ENCODE measurements at places on chromosomes 5 and 9. TPM values are rescaled to one million over a fixed set of nuclear protein-coding genes. Genes with fewer than 3 reads are reported as not detected.

The CATSPER3 gene
- total RNA-seq: 0.99 TPM

The FSTL4 gene
- 59.8 TPM for total RNA-seq

GRCh38 chr9:131733541-131734061 lies 6.3 kb downstream of the RAPGEF1 start:
- no peak for DNase-seq

DNA sequence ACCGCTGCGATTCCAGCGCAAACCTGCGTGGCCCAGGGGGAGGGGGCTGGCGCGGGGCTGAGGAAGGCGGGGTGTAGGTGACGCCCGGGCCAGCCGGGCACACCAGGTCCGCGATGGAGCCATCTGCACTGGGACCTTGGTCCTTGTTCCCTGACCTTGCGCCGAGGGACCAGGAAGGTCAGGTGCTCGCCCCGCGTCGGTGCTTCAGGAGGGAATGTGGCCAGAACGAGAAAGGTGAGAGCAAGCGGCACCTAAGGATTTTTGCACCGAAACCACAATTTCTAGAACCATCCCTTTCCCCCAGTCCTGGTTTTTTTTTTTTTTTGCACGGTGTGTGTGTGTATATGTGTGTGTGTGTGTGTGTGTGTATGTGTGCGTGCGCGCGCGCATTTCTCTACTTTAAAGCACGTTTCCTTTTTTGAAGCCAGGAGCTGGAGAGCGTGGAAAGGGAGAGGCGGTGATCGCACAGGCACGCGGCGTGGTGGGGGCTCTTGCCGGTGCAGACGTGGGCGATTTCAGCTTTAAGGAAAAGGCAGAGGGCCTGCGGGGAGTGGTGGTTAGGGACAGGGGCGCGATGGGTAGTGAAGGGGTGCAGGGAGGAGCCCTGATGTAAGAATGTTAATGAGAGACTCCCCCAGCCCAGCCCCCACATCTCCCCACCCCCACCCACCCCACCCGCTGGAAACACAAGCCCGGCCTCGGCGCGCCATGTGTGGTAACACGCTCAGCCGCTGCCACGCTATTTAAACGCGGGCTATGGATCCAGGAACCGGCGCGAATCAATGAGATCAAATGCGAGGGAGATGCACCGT lies at the start of gene NPR3:
NPR3 (plus strand) TSS at position 772 of the 812 bp plus-strand sequence. CDS start 456 bp downstream, outside the sequence.
- no peak for DNase-seq

GRCh38 chr9:14373336-14373666 lies 59.4 kb upstream of the NFIB start:
- no peak for DNase-seq

- DNase-seq: no peak
Measured at GRCh38 chr5:108798513-108799265, 51.0 kb downstream of the FER start.

The NMUR2 gene
- total RNA-seq: not detected

DNA sequence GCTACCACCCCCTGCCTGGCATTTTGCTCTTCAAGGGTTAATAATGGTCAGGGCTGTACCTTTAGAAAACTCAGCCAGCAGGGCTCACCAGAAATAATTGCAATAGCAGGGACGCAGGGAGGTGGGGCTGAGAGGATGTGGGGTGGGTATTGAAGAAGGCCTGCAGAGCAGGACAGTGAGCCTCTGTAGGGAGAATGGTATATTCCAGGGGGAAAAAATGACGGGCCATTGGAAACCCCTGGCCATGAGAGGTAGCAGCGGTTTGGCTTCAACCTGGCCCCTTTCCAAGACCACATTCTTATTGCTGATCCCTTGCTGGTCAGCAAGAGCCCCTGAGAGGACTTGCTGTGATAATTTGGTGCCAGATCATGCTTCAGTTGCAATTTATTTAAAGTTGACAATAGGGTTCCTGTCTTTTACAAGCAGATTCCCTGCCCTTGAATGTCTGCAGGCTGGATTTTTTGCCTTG lies 36.7 kb upstream of the CTNNA1 start:
- DNase-seq: no peak

DNA sequence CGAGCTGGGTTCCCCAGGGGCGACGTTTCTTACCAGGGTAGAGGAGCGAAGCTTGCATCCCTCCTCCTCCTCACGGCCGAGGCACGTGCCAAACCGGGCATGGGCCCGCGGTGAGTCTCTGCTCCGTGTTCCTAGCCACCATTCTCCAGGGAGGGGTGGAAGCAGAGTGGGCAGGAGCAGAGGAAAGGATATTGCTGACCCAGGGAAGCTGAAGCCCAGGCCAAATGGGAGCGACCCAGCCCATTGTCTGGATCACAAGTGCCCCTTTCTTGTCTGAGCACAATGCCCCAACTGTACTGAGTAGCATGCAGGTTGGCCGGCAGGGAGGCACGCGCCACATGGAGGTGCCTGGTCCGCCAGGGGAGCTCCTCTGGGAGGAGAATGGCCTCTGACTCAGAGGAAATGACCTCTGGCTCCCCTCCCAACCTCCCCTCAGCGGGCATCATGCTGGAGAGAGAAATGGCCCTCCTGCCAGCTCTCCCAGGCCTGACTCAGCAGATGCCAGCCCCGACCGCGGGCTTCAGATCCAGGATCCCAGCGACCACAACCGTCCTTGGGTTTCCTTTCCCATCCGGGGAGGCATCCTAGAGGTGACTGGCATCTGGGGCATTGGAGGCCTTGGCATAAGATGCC lies 1.1 kb downstream of the PRR7 start:
- no peak for DNase-seq

DNA sequence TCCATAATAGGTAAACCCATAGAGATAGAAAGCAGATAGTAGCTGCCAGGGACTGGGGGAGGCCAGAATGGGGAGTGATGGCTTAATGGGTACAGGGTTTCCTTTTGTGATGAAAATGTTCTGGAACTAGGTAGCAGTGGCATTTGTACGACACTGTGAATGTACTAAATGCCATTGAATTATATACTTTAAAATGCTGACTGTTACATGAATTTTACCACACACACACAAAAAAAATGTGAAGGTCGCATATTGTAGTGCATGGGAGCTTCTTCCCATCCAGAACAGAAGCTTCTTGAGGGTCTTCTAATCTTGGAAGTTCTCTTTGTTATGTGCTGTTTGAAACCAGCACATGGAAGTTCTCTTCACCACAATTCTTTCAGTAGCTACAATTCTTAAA lies 19.9 kb upstream of the ANP32B start:
- DNase-seq: no peak

- no peak for DNase-seq
Measured at GRCh38 chr9:74096420-74096819, 400.7 kb upstream of the RORB start.

The SVEP1 gene
- 19.7 TPM for total RNA-seq

DNA sequence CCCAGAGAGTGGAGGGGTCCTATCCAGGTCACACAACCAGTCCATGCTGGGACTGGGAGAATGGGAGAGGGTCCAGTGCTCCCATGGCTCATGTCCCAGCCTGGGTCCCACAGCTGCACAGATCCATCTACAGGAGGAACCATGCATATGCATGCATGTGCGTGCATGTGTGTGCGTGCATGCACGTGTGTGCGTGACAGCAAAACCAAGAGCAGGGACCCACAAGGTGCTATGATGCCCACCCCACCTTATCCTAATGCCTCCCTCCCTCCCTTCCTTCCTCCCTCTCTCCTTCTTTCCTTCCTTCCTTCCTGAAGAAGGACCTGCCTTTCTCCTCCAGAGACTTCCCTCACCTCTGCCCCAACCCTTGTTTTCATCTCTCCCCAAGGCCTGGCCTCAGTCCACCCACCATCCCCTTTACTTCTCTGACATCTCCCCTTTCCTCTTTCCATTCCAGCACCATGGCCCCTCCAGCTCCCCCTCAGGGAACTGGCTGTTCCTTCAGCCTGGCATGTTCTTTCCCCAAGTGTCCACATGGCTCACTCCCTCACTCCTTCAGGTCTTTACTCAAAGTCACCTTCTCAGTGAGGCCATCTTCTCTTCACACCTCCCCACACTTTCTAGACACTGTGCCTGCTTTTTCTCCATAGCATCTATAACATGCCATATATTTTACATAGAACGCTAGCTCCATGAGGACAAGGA lies 21.8 kb downstream of the AQP7 start:
- no peak for DNase-seq

Data from ureter (tissue), 1 donor.